Activated naive CD4-positive, alpha-beta T cell treated with anti-CD3 and anti-CD28 coated beads for 36 hours (primary cell): ENCODE measurements at places on chromosomes 2 and 18. TPM values are rescaled to one million over a fixed set of nuclear protein-coding genes. Genes with fewer than 3 reads are reported as not detected.

CDK15 gene
- not detected for total RNA-seq

GRCh38 chr2:165312999-165313398, 73.8 kb downstream of the SCN2A start:
- H3K4me1 ChIP-seq, result no peaks in the 10 kb centered on the region
- no peaks in the 10 kb centered on the region for H3K36me3 ChIP-seq
- no peak overlapping the region for H3K4me3 ChIP-seq
- H3K27ac ChIP-seq, result no peak overlapping the region
- DNase-seq, result no peak

GRCh38 chr18:463403-463802, 37.1 kb downstream of the COLEC12 start:
- H3K36me3 ChIP-seq, result no peaks in the 10 kb centered on the region
- no peak for DNase-seq
- no peak overlapping the region for H3K4me3 ChIP-seq
- H3K4me1 ChIP-seq, result no peaks in the 10 kb centered on the region

DNA sequence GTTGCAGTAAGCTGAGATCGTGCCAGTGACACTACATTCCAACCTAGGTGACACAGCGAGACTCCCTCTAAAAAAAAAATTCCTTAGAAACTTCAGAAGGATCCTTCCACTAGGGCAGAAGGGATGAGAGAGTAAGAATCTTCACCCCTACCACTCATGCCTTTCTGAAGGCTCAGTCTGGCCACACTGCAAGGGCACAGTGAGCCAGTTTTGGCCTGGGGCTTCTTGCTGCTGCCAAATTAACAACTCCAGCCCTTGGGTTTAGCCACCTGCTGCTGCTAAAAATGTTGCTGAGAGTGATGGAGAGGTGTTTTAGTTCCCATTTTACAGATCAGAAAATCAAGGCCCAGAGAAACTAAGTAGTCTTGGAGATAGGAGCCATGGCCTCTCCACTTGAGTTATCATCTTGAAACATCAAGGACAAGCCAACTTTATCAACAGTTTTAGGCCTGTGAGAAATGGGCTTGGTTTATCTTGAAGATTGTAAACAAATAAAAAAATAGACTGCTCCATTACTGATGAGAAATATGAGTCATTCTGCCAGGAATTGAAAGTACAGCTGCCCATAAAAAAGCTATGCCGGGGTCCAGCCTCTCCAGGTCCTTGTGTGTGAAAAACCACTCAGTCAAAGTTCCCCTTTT, 31.9 kb upstream of the CASP8 start:
- DNase-seq, result peak; percentile 24
- H3K27me3 ChIP-seq, result no peaks in the 10 kb centered on the region
- H3K4me1 ChIP-seq, result peaks cover 50% of the 10 kb centered on the region
- H3K27ac ChIP-seq, result peak overlapping the region; percentile 81
- H3K4me3 ChIP-seq, result peak overlapping the region; percentile 34
